Neural crest cell (in vitro differentiated cells): ENCODE measurements at places on chromosomes 13 and 19. TPM values are rescaled to one million over a fixed set of nuclear protein-coding genes. Genes with fewer than 3 reads are reported as not detected.

- H3K4me3 ChIP-seq = no peak overlapping the region
- no peak for DNase-seq
- no peaks in the 10 kb centered on the region for H3K27me3 ChIP-seq
- no peak overlapping the region for H3K27ac ChIP-seq
- H3K4me1 ChIP-seq = peaks cover 7% of the 10 kb centered on the region
Observed at GRCh38 chr13:43141685-43142084, 118.3 kb downstream of the DNAJC15 start.

DNA sequence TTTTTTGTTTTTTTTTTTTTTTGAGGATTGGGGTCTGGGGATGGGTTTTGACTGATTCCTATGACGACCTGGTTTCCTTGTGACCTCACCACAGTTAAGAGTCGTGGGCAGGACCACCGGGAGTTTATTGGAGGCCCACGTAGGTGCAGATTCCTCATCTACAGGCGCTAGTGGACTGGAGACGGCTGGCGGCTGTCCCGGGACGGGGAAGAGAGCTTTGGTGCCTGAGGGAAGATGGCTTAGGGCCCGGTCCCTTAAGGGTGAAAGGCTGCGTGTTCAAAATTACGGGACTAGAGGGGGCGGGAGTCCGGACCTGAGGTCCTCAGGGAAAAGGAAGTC lies 682 bp upstream of the TEAD2 start:
- H3K36me3 ChIP-seq = peaks cover 8% of the 10 kb centered on the region
- H3K4me1 ChIP-seq = peaks cover 14% of the 10 kb centered on the region
- no peak for DNase-seq
- H3K27me3 ChIP-seq = peaks cover 5% of the 10 kb centered on the region
- no peak overlapping the region for H3K27ac ChIP-seq

DNA sequence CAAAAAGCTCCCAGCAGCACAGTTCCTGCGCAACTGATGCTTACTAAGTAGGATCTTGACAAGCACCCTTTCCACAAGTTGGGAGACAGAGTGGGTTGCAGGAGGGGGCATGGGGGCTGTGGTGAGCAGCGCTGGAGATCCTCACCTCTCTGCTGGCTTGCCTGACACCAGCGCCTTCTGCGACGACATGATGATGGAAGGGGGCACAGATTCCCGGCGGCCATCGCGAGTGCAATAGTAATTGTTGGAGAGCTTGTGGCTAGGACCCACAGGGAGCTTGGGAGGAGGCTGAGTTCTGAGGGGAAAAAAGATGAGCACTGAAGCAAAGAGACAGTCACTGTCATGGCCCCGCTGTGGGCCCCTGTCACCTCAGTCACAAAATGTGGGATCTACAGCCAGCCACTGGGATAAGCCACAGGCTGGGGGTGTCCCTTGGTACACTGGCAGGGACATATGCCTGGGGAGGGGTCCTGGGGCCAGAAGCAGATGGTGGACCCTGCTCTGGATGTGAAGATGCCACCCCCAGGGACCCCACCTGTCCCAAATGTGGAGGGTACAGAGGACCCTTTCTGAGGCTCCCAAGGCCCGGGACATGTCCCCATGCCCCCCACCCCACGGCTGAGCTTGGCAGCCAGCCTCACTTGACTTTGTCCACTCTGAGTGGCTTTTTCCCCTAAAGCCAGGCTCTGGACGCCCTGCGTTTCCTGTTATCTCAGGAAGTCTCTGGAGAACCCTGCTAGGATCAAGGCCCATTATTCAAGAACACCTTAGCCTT lies 4.6 kb downstream of the NDUFA7 start:
- no peak for DNase-seq
- H3K36me3 ChIP-seq = no peaks in the 10 kb centered on the region
- no peaks in the 10 kb centered on the region for H3K27me3 ChIP-seq
- H3K4me3 ChIP-seq = peak overlapping the region; percentile 41
- H3K4me1 ChIP-seq = peaks cover 12% of the 10 kb centered on the region
- no peak overlapping the region for H3K27ac ChIP-seq

DNA sequence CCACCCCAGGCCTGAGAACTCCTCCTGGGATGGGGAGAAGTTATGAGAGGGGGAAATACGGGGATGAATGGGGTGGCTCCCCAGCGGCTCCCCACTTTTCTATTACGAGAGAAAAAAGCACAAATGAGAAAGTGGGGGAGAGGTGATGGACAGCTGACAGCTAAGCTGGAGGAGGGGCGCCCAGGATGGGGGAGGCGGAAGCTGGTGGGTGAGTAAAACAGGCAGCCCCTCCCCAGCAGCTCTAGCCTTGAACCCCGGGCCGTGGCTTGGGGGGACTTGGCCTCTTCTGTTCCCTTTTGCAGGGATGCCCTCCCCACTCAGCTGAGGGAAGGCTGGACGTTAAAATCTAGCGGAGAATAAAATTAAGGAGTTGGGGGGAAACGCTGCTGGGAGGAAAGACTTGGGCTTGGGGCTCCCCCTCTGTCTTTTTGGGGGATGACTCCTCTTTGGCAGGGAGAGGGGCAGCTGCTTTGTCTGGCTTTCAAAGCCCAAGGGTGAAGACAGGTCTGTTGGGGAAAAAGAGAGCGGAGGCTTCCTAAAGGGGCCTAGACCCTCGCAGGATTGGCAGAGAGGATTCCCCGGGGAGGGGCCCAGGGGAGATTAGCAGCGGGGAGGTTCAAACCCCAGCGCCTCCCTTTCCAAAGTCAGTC lies 1.4 kb upstream of the SAMD1 start:
- no peak overlapping the region for H3K27ac ChIP-seq
- peak overlapping the region; percentile 98 for H3K4me3 ChIP-seq
- H3K27me3 ChIP-seq = peaks cover 3% of the 10 kb centered on the region
- peaks cover 24% of the 10 kb centered on the region for H3K36me3 ChIP-seq
- peaks cover 14% of the 10 kb centered on the region for H3K4me1 ChIP-seq

DNA sequence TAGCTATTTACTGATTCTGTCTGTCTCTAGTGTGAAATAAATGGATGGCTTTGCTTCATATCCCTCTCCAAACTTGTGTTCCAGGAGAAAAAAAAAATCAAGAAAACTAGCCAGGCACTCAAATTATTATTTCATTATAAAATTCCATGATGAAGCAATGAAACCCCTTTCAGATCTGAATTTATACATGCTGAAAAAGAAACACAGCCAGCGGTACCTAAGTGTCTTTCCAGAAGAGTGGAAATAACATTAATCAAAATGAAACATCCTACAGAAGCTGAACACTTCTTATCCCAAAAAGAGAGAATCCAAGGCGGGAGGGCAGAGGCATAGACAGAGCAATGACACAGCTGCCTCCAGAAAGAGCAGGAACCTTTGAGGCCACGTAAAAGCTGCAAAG lies 15.9 kb downstream of the ENOX1 start:
- no peaks in the 10 kb centered on the region for H3K36me3 ChIP-seq
- H3K27me3 ChIP-seq = no peaks in the 10 kb centered on the region
- H3K4me1 ChIP-seq = peaks cover 11% of the 10 kb centered on the region
- no peak overlapping the region for H3K27ac ChIP-seq
- no peak for DNase-seq
- no peak overlapping the region for H3K4me3 ChIP-seq

Gene PLK5
- not detected in 2 replicates for total RNA-seq

- H3K4me3 ChIP-seq = no peak overlapping the region
- H3K27ac ChIP-seq = no peak overlapping the region
- H3K27me3 ChIP-seq = no peaks in the 10 kb centered on the region
- no peaks in the 10 kb centered on the region for H3K4me1 ChIP-seq
Observed at GRCh38 chr13:73865027-73865426, 269.2 kb downstream of the KLF12 start.

Gene CDC42EP5
- 6.7 and 7.7 TPM in 2 replicates for total RNA-seq

Gene TNFSF13B
- 0.32 and 0.82 TPM in 2 replicates for total RNA-seq

DNA sequence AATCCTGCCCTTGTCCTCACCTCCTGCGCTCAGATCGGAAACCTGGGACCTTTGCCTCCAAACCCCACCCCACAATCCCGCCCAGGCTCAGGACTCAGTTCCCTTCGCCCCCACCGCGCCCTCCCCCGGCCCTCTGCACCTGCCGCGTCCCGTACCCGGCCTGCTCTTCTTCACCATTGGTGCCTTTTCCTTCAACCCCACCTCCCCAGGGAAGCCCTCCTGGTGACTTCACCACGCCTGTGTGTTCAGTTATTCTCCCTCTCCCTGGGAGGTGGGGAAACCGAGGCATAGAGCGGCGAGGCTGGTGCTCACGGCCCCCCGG lies 19.3 kb upstream of the TCF3 start:
- no peak for DNase-seq
- H3K4me1 ChIP-seq = peaks cover 12% of the 10 kb centered on the region
- H3K27me3 ChIP-seq = peaks cover 80% of the 10 kb centered on the region
- H3K36me3 ChIP-seq = peaks cover 2% of the 10 kb centered on the region
- H3K27ac ChIP-seq = no peak overlapping the region

Gene BRSK1
- 50.0 and 50.7 TPM in 2 replicates for total RNA-seq

DNA sequence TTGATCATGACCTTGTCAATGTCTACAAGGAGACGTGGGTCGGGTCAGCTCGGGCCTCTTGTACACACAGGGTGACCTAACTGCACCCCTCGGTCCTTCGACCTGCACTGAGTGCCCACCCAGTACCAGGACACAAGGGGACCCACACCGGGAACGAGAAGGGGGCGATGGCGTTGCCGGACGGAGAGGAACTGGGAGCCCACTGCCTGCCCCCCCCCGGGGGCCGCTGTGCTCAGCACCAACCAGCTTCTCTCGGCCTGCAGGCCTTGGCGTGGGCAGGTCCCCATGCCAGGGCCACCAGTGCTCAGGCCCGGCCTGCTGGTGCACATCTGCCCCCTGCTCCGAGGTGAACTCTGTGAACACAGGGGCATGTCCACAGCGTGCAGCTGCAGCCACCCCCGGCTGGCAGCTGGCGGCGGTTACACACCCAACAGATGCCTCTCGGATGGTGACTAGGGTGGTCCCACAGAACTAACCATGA lies 14.1 kb downstream of the CFD start:
- H3K27me3 ChIP-seq = peaks cover 7% of the 10 kb centered on the region
- no peaks in the 10 kb centered on the region for H3K4me1 ChIP-seq
- H3K36me3 ChIP-seq = peaks cover 2% of the 10 kb centered on the region
- H3K27ac ChIP-seq = no peak overlapping the region
- no peak overlapping the region for H3K4me3 ChIP-seq

DNA sequence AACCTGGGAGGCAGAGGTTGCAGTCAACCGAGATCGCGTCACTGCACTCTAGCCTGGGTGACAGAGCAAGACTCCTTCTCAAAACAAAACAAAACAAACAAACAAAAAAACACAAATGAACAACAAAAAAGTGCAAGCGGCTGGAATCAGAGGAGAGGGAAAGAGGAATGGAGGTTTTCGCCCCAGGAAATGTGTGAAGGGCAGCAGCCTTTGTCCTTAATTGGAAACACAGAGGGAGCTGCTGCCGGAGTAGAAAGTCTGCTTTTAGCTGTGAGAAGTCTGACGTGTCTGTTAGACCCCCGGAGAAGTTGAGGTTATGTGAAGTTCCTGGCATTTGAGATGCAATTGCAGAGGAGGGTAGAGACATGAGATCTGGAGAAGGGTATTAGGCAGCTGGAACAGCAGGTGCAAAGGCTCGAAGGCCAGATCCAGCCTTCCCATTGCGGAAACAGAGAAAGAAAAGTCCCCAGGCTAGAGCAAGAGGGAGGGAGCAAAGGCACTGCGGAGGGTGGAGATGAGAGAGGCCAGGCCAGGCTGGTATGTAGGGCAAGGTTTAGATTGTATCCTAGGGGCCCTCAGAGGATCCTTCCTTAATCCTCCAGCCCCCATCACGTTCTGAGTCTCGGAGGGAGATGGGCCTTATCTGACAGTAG lies 473 bp downstream of the TMIGD2 start:
- H3K27ac ChIP-seq = peak overlapping the region; percentile 76
- peaks cover 12% of the 10 kb centered on the region for H3K4me1 ChIP-seq
- DNase-seq = no peak
- H3K27me3 ChIP-seq = no peaks in the 10 kb centered on the region
- H3K36me3 ChIP-seq = no peaks in the 10 kb centered on the region

GRCh38 chr19:38849147-38849859 lies 483 bp downstream of the HNRNPL start:
- H3K27ac ChIP-seq = peak overlapping the region; percentile 99
- H3K4me3 ChIP-seq = peak overlapping the region; percentile 90
- DNase-seq = peak; percentile 94
- H3K4me1 ChIP-seq = peaks cover 62% of the 10 kb centered on the region
- peaks cover 14% of the 10 kb centered on the region for H3K27me3 ChIP-seq
- H3K36me3 ChIP-seq = peaks cover 26% of the 10 kb centered on the region

DNA sequence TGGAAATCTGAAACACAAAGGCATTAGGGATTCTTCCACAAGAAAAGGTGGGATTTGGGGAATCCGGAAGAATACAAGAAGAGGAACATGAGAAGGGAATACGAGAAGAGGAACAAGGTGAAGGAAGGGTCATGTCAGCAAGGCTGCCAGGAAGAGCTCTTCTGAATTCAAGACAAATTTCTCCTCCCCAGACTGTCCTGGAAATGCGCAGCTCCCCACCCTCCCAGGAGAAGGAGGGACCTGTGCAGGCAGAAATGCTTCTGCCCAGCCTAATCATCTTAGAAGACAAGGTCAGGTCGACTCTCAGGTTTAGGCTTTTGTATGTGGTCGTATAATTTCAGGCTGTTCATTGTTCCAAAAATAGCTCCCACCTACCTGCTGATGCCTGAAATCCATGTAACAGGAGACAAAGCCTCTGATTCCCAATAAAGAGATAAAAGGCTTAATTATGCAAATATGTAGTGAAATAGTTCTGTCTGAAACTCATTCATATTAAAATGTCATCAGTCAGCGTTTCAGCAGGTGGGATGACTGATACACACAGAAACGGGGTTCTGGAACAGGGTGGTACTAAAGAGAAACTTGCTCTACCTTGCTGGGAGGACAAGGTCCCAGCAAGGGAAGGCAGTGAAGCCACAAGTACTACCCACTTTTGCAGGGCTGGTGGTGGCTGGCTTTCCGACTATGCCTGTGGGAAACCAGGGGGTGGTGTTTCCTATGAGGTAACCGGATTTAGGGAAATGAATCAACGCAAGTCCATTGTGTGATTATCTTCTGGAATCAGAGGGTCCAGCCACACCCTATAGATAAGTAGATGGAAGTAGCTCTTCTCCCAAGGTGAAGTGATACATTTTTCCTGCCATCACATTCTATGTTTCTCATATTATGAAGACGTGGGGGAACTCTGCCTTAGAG lies 76.1 kb downstream of the KL start:
- H3K36me3 ChIP-seq = no peaks in the 10 kb centered on the region
- DNase-seq = no peak
- peaks cover 26% of the 10 kb centered on the region for H3K4me1 ChIP-seq
- no peak overlapping the region for H3K27ac ChIP-seq
- no peaks in the 10 kb centered on the region for H3K27me3 ChIP-seq

Gene KRTDAP
- total RNA-seq = not detected in 2 replicates

- no peak for DNase-seq
- peaks cover 4% of the 10 kb centered on the region for H3K36me3 ChIP-seq
- no peaks in the 10 kb centered on the region for H3K27me3 ChIP-seq
- no peak overlapping the region for H3K27ac ChIP-seq
- H3K4me1 ChIP-seq = no peaks in the 10 kb centered on the region
Observed at GRCh38 chr13:54232700-54233099, 1204.1 kb downstream of the OLFM4 start.

DNA sequence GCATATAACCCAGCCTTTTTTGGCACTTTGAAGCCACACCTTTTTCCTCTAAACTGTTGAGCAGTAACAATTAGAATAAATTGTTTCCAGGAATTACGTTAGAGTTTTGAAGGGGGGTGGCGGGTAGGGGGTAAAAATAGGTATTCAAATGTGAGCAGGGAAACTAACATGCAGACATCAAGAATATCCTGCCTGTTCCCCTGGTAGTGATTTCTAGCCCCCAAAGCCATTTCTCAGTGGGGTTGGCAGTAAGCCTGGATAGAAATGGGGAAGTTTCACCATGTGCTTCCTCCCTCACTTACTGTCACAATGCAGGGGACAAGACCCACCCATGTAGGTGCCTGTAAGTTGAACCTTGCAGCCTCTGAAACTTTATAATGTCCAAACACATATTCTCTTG lies 3.8 kb downstream of the DOCK9 start:
- H3K27me3 ChIP-seq = no peaks in the 10 kb centered on the region
- DNase-seq = no peak
- peaks cover 39% of the 10 kb centered on the region for H3K4me1 ChIP-seq
- no peak overlapping the region for H3K27ac ChIP-seq
- no peak overlapping the region for H3K4me3 ChIP-seq
- no peaks in the 10 kb centered on the region for H3K36me3 ChIP-seq

Gene MISP3
- total RNA-seq = 0.39 and 0.98 TPM in 2 replicates
